NCI-H526 (cell line): ENCODE measurements at places on chromosomes 5 and 9.

DNA sequence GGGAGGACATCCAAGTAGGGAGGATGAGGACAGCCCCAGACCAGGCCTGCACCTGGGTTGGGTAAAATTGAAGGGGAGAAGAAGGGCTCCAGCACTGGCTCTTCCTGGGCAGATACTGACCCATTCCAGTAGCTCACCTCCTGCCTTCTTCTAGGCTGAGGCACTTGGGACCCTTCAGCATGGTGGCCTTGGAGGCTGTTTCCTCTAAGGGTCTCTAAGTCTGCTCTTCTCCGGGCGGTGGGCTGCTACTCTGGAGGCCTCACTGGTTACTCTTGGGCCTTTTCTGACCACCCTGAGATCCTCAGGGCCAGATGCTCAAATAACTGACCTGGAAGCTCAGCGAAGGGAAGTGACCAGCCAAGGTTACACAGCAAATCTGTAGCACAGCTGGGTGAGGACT is 2.8 kb upstream of the TIFAB start:
- no peak for DNase-seq

- DNase-seq, result peak; percentile 87
Observed at GRCh38 chr5:4563400-4563799, 576.7 kb upstream of the ADAMTS16 start.

GRCh38 chr5:113202746-113203716 is 226.4 kb downstream of the DCP2 start:
- no peak for DNase-seq

DNA sequence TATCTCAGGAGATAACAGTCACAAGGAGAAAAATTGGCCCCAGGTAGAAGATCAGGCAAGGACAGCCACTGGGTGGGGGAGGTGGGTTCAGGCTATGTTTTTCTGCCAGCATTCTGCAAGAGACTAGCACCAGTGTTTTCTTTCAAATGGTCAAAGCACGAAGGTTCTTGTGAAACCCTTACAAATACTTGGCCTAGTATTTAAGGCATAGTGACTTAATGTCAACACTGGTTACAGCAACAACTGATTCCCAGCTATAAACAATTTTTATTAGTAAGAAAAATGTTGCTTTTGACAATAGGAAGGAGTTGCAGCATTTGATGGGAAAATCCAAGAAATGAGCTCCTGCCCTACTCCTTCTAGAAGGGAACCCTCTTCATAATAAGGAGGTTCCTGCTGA is 349.6 kb downstream of the SLIT3 start:
- DNase-seq, result no peak

GRCh38 chr5:112691339-112691680 is 46.4 kb upstream of the APC start:
- DNase-seq, result no peak

DNA sequence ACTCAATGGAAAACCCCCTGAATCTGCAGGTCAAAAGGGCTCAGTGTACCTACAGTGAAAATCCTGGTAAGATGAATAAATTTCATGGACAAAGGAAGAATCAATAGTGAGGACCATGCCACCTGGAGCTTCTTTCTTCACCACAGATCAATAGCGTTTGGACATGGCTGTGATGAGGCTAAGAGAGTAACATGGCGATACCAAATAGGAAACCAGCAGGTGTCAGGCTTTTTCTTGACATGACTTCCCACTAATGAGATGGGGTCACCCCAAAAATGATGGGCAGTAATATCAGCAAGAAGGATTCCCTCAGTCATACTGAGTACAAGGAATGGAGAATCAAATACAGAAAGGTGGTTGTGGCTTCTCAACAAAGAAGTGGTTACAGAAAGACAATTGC is 208.5 kb upstream of the PLPPR1 start:
- DNase-seq, result no peak

DNA sequence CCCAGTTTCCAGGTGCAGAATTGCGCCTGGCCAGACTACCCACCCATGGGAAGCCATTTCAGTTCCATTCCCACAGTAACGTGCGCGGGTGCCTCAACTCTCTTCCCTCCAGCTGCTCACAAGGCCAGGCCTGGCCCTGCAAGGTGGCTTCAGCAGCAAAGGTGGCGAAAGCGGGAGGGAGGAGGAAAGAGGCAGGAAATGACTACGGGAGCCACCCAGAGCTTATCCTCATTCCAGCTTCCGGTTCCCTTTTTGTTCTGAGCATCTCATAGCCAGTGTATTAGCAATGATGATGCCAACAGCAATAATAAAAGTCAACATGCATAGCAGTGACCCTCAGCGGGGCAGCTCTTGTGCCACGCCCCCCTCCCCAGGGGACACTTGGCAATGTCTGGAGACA is 101.5 kb upstream of the BOD1 start:
- peak; percentile 23 for DNase-seq

DNA sequence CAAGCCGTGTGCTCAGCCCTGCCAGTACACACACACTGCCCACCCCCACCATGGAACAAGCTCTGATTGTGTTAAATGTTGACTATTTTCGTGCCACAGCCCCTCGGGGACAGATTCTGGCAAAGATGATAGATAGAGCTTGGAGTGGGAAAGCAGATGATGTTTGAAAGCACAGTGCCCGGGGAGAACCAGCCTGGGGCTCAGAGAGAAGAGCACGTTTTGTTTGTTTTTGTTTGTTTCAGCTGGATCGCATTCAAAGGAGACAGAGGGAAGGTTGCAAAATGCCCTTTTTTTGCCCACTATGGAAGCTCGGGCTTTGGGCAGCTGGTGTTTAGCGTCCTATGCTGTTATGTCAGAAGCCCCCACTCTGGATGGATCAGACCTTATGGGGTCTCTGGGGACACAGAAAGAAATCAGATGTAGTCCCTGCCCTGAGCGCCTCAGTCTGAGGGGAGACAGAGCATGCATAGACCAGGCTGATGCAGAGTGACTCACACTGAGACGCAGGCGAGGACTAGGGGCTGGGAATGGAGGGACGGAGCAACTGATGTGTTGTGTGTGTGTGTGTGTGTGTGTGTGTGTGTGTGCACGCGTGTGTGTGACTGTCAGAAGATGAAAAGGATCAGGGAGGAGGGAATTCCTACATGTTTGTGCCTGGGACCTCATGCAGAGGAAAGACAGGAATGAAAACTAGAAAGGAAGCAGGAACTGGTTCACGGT is 229.7 kb downstream of the MELK start:
- DNase-seq, result no peak

GRCh38 chr5:41722359-41722950 is 147.8 kb downstream of the OXCT1 start:
- DNase-seq, result peak; percentile 11

DNA sequence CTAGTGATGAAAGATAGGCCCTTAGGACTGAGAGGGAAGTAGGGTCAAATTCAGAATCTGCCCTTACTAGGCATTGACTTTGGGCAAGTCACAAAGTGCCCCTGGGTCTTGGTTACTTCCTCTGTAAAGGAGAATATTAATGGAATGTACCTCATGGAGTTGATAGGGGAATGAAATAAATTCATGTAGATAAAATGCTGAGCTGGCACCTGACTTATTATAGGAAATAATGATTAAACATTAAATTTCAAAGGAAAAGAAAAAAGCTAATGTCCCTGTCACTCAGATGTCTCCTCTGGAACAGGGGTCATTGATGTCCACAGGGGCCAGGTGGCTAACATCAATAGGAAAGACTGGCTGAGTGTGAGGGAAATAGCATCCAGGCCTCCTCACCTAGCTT is 321.4 kb downstream of the TRIM32 start:
- no peak for DNase-seq

DNA sequence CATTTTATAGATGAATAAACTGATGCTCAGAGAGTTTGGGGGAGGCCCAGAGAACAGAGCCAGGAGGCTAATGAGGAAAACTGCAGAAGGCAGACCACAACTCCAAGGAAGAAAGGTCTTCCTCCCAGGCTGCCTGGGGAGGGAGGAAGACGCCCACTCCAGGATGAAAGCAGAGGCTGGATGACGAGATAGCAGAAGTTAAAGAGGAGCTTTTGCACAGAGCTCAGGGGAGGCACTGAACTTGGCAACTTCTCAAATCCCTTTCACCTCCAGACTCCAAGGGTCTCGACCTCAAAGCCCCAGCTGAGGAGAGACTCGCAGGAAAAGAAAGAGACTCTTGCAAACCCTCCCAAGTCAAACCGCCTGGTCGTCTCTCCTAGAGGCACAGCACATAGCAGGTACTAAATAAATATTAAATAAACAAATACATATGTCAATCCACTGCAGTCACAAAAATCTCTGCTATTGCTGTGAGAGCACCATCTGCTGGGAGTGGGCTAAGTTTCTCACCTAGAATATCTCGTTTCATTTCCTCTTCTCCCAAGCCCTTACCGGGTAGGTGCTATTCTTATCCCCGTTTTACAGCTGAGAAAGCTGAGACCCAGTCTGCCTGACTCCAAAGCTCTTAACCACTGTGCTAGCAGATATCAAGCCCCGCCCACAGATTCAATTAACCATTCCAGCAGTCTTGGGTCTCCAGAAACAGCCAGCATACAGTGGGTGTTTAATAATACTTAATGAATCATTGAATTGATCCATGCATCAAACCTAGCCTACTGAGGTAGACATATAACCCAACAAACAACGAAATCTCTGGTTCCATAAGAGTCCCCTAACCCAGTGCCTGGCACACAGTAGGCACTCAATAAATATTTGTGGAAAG is 97.8 kb upstream of the HAND1 start:
- DNase-seq, result no peak
